ENCODE measurements at places on chromosomes 12 and 14.

DNA sequence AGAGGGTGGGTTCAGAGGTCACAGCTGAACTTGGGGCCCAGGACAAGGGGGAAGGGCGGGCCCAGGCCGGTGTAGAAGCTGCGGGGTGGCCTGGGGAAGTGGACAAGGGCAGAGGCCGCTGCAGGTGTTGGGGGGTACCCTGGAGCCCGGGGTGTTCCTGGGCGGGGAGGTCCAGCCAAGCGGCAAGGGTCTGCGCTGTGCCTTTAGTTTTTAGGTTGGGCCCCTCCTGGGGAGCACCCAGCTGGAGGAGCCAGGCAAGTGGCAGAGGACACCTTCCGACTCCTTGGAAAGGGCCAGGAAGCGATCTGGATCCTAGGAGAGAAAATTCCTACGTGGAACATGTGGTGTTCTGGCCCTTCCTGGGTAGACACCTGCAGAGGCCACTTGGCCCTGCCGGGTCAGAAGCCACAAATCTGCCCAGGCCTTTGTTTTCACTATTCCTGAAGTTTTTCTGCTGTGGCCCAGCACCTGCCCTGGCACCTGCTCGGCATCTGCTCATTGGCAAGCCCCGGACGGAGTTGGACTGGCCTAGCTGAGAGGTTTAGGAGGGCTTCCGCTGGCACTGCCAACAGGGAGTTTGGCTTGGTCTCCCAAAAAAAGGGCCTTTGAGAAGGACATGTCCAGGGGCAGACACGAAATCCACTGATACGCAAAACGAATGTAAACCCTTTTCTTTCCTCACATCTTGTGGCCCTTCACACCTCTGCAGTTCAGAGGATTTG is 61.1 kb downstream of the SMUG1 start:
- no peak for DNase-seq

GRCh38 chr14:93430315-93431035 is at the start of gene UNC79:
Gene UNC79, plus strand, starts transcription at chr14:93430939. Its CDS starts 91 bp downstream, at chr14:93431030.
- DNase-seq: no peak

- DNase-seq: peak; percentile 32
Measured at GRCh38 chr14:52706286-52706685, 714 bp upstream of the PSMC6 start.

- no peak for DNase-seq
Measured at GRCh38 chr14:79544698-79545070, 666.6 kb downstream of the DIO2 start.

GRCh38 chr12:130185455-130186391 is 23.5 kb downstream of the FZD10 start:
- DNase-seq: no peak

DNA sequence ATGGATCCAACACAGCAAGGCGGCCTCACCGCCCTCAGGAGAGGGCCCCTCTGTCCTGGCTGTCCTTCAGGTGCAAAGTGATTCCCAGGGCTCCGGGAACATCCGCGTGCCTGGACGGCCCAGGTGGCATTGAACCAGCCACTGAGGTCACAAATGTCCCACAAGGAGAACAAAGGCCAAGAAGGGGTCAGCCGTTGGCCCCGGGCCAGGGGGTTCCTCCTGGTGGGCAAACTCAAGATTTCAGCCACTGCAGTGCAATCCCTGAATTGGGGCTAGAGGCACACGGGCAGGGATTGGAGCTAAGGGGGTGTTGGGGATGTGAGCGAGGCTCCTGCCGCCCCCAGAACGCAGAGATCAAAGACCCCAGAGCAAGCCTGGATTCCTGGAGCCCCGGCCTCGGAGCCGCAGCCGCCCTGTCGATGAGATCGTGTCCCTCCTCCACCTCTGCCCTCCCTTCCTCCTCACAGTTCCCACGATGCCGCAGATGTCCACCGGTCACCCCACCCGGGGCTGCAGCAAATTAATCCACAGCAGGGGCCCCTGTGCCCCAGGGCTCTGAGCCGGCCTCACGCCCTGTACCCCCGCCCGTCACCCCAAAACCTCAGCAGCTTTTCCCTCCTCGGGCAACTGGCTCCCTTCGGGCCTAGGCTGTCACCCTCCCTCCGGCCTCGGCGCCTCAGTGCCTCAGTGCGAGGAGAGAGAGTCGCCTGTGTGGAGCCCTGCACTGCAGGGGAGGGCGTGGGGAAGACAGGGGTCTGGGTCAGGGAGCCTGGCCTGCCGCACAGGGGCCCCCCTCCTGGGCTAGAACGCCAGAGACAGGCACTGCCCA is 56.7 kb upstream of the GALNT9 start:
- DNase-seq: no peak

DNA sequence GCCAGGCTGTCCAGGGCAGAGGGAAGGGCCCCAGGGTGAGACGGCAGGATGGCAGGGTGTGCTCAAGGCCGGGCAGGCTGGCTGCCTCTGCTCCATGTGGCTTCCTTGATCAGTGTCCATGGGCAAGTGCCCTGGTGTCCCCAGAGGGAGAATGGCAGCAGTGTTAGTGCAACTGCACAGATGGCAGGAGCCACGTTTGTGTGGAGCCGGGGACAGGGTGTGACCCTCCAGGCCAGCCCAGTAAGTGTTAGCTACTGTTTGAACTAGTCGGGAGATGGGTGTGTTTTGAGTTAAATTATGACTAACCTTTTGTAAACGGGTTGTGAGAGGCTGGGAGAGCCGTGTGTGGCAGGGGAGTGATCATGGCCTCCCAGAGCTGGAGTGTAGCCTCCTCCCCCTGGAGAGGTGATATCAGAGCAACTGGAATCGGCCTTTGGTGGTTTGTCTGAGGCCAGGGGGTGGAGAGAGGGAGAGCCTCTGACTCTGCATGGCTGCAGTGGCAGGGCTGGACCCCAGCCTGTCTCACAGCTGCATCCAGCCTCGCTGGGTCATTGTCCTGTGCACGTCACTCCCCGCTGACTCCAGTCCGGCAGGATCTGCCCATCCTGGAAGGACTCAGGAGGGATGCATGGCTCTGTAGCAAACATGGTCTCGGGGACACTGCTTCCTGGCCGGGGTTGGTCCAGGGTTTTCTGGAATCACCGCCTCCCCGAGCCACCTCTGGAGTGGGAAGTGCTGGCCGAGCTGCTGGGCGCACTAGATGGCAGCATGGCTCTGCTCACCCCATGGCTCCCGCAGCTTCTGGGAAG is 27.8 kb downstream of the AACS start:
- DNase-seq: no peak

DNA sequence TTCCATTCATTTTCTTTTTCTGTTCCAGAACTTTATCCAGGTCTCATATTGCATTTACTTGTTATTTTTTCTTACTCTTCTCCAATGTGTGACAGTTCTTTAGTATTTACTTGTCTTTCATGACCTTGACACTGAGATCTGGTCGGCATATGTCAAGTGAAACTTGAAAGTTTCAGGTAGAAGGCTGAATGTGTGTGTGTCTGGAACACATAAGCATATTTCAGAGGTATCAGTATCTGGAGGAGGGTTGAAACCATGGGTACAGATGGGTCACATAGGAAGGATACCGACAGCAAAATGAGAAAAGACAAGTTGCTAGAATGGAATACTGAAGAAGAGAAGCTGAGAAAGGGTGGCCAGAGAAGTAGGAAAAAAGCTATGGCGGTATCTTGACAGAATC is 22.5 kb upstream of the PTGDR start:
- DNase-seq: no peak

- DNase-seq: no peak
Measured at GRCh38 chr12:73124480-73124879, 852.3 kb downstream of the TRHDE start.

DNA sequence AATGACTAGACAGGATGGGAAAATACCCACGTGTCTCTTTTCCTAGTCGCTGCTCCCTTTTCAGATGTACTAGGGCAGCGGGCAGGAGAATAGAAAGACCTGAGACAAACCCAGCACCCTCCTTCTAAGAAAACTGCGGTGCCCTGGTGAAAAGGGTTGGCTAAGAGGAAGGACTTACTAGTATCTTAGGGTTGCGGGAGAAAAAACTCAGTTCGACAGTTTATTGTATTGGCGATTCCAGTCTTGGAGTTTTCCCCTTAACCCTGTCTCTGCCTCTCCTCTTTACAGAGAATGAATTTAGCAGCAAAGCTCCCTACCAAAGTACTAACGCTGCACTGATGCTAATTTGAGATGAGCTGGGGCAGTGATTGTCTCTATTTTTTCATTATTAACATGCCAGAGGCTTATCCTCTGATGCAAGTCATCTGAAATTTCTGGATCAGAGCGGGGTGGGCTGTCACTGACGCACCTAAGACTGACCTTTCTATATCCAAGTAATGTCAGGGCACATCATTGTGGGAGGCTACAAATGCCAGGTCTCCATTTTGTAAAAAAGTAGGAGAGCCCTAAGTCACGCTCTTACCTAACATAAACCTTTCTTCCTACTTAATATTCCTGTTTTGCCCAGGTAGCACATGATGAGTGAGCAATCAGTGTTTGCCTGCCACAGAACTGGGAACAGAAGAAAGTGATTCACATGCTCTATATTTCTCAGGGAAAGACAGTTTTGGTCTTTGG is 916 bp upstream of the PAWR start:
- DNase-seq: no peak

DNA sequence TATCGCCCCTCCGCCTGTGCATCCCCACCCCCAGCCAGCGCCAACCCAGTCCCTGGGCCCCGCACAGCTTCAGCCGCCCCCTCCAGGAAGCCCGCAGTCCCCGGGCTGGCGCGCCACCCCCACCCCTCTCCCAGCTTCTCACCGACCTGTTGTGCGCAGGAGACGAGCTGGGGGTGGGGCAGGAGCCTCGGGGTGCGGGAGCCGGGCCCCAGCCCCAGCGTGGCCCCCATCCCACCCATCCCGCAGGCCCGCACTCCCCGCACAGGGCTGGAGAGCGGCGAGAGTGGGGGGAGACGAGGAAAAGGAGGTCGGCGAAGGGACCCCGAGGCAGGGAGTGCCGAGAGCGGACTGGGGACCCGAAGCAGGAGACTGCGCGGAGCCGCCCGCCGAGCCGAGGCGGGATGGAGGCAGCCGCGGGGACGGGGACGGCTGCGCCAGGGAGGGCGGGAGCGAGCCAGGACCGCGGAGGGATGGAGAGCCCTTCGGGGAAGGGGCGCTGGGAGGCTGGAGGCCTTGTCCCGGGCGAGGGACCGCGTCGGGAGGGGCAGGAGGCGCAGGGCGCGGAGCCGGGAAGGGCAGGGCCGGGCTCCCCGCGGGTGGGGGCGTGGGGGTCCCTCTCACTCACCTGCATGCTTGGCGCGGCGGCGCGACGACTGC is 498 bp downstream of the PIANP start:
- DNase-seq: no peak

DNA sequence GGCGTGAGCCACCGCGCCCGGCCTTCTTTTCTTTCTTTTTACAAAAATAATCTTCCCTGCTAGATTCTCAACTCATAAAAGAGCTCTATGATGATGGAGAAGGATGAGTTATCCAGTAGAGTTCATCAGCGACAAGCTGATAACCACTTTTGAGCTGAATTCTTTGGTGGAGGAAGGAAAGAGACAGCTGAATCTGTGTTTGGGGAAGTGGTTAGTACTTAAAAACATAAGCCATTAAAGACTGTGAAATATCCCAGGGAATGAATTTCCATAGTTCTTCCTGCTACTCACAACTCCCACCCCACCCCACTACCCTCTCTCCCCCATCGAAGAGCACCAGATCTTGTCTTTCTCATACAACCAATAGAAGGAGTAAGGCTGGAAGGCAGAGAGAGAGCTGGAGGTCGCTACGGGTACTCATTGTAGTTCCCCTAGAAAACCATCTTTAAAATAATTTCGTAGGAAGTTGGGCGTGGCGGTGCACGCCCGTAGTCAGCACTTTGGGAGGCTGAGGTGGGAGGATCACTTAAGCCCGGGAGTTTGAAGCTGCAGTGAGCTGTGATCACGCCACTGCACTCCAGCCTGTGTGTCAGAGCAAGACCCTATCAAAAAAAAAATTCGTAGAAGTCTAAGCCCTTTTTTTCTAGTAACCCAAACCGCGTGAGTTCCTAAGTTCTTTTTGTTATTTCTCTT is 647 bp upstream of the ESPL1 start:
- DNase-seq: peak; percentile 27

DNA sequence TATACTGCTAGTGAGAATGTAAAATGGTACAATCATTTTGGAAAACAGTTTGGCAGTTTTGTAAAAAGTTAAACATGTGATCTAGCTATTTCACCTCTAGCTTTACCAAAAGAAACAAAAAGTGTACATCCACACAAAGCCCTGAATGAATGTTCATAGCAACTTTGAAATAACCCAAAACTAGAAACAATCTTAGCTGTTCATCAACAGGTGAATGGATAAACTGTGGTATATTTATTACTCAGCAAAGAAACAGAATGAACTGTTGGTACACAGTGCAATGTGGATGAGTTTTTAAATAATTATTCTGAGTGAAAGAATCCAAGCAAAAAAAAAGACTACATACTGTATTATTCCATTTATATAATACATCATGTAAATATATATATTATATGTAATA is 36.3 kb downstream of the TPCN1 start:
- no peak for DNase-seq

DNA sequence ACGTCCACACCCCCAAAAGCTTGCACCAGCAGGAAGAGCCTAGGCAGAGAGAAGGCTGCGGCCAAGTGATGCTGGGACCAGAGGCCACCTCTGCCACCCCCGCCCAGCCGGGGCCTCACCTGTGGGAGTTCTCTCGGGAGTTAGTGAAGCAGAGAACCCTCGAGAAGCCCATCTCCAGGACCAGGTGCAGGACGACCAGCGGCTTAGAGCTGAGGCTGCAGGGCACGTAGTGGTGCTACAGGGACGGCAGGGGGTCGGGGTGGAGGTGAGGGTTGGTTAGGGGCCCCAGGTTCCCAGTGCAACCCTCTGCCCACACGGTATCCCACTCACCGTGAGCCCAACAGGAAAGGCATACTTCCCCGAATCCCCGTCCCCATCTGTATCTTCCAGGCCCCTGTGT is 3.6 kb downstream of the DDX51 start:
- no peak for DNase-seq

DNA sequence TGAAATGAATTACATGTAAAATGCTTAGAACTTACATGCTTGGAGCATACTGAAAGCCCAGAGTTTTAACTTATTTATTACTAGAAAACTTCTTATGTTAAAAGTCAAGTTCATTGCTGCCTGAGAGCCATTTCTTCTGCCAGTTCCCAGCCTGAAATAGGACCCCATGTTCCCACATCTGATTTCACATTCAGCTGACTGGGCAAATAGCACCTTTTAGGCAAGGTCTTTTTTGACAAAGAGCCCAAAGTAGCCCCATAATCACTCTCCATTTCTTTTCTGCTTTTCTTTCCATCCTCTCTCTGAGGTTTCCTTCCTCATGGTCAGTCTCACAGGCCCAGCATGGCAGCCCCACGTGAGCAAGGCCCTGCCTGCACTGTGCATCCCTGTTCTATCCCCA is 1.1 kb upstream of the ARPC3 start:
- DNase-seq: no peak

GRCh38 chr12:53948650-53949593 is 5.8 kb upstream of the HOXC12 start:
- no peak for DNase-seq

GRCh38 chr12:41940571-41940970 is 204.1 kb downstream of the GXYLT1 start:
- no peak for DNase-seq

DNA sequence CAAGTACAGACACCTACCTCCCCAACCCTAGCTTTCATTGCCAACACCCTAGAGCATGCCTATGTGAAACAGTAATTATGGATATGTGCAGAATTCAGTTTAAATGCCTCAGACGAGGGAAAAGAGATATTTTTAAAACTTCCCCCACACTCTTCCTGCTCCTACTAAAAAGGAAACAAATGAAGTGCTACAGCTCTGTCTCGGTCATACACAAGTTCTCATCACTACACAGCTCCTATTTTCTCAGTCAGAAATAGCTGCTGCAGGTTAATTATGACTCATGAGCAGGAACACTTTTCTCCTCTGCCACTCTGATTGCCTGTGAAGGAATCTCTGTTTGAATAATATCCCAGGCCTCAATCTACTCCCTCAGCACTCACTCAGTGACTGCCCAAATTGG is 703.6 kb upstream of the FLRT2 start:
- DNase-seq: no peak

GRCh38 chr12:27291862-27292261 is 40.8 kb upstream of the BMAL2 start:
- no peak for DNase-seq
